ENCODE measurements at places on chromosomes 11 and 22.

- no peak for DNase-seq
These were observed 13.1 kb downstream of the TOLLIP start for GRCh38 chr11:1296287-1296686.

GRCh38 chr22:46116491-46116958 is 33.8 kb upstream of the PPARA start:
- peak; percentile 68 for DNase-seq

- DNase-seq: no peak
These were observed 36.4 kb upstream of the ACER3 start for GRCh38 chr11:76824083-76824939.

GRCh38 chr22:37062702-37063381 is 11.3 kb downstream of the KCTD17 start:
- DNase-seq: no peak

- no peak for DNase-seq
These were observed 255.2 kb downstream of the C11orf87 start for GRCh38 chr11:109677231-109677630.

DNA sequence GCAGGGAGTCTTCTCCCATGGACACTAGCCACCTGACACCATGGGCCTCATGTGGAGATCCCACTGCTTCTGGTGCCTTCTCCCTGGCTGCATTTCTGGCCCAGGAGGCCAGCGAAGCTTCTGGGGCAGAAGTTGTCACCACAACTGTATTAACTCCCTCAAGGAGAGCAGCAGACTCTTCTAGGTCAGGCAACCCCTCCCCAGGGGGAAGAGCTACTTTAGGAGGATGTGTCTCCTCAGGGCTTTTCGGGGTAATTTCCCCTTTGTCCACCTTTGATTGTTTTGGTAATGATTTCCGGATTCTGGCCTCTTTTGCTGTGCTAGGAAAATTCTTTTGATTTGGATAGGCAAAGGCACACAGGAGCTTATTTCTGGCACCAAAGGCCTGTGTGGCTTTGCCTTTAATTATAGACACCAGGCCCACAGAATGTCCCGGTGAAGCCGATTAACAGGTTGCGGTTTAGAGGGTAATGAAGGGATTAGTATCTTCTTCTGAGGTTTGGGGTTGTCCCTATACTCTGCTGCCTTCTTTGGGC is 8.9 kb upstream of the UCP2 start:
- DNase-seq: no peak

- DNase-seq: peak; percentile 71
These were observed 40.6 kb downstream of the OR4D9 start for GRCh38 chr11:59551659-59552521.

DNA sequence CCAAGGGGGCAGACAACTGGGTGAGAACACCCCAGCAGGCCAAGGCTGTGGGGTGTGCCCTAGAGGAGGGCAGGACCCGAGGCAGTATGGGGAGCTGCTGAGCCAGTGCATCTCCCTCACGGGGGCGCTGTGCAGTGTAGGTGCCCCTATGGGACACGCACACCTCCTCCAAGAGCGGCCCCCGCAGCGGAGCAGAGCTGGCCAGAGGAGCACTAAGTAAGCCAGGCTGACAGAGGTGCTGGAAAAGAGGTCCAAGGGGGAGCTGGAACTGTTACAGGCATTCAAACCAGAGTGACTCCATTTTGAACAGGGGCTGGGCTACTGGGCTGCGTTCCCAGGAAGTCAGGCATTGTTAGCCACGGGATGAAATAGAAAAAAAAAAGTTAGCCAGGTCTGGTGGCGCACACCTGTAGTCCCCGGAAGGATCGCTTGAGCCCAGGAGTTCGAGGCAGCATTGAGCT is 41.8 kb downstream of the TST start:
- DNase-seq: peak; percentile 31

GRCh38 chr11:128765104-128765503 is 71.2 kb downstream of the FLI1 start:
- DNase-seq: no peak

GRCh38 chr11:30911247-30911646 is 325.1 kb upstream of the MPPED2 start:
- no peak for DNase-seq

GRCh38 chr11:130218501-130219070 is 59.0 kb downstream of the ST14 start:
- DNase-seq: no peak

GRCh38 chr22:20080445-20080775 is 369 bp downstream of the DGCR8 start:
- DNase-seq: peak; percentile 36

DNA sequence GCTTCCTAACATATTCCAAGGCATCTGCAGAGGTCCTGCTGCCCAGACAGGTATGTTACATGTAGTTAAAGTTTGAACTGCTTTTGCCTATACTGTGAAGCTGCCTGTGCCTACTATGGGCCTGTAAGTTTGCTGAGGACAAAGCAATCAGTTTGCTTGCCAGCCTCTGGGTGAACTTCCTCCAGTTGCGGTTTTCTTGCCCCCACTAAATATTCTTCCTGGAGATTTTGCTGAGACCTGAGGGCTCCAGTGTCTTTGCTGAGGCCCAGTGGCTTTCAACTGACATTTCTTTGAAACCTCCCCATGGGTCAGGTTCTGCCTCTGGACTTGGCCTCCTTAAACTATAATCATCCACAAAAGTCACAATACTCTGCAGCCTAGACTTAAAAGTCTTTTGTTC is 29.6 kb upstream of the MMP20 start:
- no peak for DNase-seq

GRCh38 chr11:16603890-16604793 is 134.3 kb upstream of the C11orf58 start:
- DNase-seq: no peak

GRCh38 chr22:39562839-39563489 is 7.6 kb upstream of the CACNA1I start:
- no peak for DNase-seq

- peak; percentile 90 for DNase-seq
These were observed at the start of gene PPP1R14B for GRCh38 chr11:64246871-64247728. TSS of gene PPP1R14B (minus strand) at chr11:64246943. CDS start at chr11:64246673, 270 bp downstream.

DNA sequence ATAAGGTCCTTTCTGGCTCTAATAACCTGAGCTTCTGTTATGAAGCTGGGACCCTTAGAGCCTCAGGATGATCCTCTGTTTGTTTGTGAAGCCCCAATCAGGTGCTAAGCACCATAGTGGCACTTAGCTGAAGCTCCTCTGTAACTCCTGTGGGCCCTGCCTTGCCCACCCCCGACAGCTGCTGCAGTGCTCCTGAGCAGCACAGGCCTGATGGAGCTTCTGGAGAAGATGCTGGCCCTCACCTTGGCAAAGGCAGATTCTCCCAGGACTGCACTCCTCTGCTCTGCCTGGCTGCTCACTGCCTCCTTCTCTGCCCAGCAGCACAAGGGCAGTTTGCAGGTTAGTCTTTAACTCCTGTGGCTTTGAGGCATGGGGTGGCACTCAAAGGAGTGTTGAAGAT is 19.0 kb upstream of the CCDC134 start:
- no peak for DNase-seq

DNA sequence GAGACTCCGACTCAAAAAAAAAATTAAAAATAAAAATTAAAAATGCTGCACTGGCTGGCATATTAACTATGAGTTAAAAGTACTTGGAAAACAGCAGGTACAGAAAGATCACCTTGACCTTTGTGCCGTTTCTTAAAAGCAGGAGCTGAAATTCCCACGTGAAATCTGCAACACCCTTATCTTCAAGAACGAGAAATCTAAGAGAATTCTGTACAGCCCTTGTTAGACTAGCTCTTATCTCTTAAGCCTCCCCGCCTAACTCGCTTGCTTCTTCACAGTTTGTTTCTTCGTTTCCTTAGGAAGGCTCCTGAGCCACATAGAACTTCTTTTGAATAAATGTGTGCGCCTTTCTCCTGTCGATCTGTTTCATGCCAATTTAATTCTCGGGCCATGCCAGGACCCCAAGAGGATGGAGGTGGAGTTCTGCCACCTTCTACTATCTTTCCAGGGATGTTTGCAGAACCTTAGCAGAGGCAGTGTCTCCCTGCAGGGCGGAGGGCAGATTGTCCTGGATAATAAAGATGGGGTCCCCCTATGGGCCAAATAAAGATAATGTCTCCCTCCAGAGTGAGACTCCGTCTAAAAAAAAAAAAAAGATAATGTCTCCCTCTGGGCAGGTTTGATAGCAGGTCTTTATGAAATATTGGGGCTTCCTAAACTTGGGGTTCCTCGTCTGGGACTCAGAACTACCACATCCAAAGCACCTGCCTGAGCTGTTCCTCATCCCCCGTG is 27.4 kb upstream of the SYT8 start:
- no peak for DNase-seq

GRCh38 chr11:108237058-108237481 is 14.2 kb downstream of the ATM start:
- DNase-seq: no peak

- no peak for DNase-seq
These were observed 34.2 kb downstream of the MICAL3 start for GRCh38 chr22:17990147-17990546.

DNA sequence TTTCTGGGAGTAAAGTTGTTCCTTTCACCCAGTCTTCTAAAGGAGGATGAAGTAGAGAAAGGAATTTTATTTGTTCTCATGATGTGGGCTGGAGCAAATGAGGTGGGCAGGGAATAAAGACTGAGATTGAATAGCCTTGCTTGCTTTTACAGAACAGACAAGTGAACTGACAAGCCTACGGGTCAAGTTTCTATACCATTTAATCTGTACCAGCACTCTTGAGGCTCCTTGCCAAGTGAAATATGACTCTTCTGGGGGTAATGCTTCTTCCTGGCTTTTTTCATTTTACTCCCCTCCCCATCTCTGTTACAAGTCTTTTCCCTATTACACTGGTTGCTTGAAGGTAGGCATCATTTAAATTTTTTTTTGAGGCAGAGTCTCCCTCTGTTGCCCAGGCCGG is 54.8 kb downstream of the CSTPP1 start:
- no peak for DNase-seq

GRCh38 chr22:27063406-27063805 is 406.0 kb downstream of the MIAT start:
- no peak for DNase-seq

GRCh38 chr11:15370495-15371147 is 255.9 kb downstream of the INSC start:
- DNase-seq: no peak

DNA sequence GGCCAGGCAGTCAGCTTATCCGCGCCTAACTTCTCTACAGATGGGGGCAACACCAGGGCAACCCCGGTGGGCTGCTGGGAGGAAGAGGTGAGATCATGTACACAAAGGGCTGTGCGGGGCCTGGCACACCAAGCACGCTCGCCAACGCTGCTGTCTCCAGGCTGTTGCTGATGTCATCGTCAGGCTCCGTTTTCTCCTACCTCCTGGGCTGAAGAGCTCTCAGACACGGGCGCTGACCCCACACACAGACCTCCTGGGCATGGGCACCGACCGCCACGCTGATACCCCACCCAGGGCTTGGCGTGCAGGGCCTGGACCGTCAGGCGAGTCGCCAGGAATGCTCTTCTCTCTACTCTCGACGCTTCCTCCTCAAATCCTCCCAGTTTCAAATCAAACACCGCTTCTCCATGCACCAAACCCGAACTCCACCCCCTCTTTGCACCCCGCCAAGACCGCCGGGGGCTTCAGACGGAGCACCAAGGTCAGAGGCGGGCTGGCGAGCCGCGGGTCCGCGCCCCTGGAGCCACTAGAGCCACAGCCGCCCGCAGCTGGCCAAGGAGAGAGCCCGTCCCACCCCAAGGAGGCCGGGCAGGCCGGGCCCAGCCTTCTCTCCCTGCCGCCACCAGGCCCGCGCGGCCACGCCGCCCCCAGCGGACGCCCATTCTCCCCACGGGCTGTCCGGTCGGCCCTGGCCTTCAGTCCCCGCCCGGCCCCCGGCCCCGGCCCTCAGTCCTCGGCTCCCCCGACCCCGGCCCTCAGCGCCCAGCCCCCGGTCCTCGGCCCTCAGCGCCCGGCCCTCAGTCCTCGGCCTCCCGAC is 772 bp downstream of the SBF1 start:
- DNase-seq: peak; percentile 42

- DNase-seq: peak; percentile 16
These were observed 32.1 kb upstream of the PRODH start for GRCh38 chr22:18968011-18968749.

DNA sequence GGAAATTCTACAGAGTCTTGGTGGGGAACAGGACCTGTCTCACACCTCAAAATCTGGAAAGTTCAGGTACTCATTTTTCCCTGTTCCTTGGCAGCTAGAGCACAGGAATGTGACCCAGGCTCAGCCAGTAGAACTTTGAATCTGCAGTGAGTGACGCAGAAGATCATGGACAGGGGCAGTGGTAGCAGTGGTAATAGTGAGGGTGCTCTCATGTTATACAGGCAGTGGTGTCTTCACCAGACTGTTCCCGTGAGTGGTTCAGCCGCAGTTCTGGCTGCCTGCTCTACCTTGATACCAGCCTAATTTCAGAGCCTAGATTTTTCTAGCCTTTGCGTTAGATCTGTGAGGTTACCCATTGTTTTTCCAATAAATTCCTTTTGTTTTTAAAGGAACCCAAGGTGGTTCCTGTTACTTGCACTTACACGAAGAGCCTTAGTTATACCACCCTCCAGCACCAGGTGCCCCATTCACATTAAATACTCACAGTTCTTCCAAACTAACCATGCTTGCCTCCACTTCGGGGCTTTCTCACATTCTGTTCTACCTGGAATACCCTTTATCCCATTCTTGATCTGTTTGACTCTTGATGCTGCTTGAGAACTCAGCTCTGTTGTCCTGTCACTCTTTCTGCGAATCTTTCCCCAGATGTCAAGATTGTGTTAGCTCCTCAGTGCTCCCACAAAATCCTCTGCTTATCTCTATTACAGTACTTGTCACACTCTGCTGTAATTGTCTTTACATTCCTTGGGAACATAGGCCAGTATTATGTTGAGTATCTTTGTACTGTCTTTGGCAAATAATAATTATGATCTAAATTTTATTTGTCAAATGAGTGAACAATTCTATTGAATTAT is 47.8 kb downstream of the SWAP70 start:
- no peak for DNase-seq

- DNase-seq: no peak
These were observed 44.3 kb downstream of the DKK3 start for GRCh38 chr11:11963842-11964773.

DNA sequence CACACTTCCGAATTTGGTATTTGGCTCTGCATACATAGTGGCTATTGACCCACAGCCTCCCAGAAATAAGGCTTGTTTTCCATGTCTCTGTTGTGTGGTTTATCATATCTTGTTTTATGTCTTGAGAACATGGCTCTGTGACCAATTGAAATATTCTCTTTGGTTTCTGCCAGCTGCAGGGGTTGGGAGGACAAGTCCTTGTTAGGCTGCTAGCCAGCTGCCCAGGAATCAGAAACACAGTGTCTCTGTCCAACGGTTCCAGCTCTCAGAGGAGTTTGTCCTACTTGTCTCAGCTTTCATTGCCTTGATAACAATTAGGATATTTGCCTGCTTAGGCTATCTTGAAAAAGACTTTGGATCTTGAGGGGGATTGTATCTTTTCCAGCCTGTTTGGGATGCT is 6.0 kb upstream of the SLC7A4 start:
- peak; percentile 11 for DNase-seq

GRCh38 chr22:45720839-45721378 is 49.3 kb downstream of the ATXN10 start:
- DNase-seq: no peak

GRCh38 chr11:65569164-65569972 is 909 bp upstream of the ZNRD2 start:
- DNase-seq: no peak

All from HFFc6 (cell line).